ENCODE measurements at places on chromosomes 1 and 21. TPM values are rescaled to one million over a fixed set of nuclear protein-coding genes. Genes with fewer than 3 reads are reported as not detected.

GRCh38 chr1:99457381-99458165 lies 188.3 kb upstream of the PALMD start:
- no peak for DNase-seq

Gene MYCL
- 2.5 TPM for total RNA-seq

Gene AMY1C
- total RNA-seq = not detected

GRCh38 chr1:7293702-7294629 lies 477.1 kb upstream of the VAMP3 start:
- DNase-seq = no peak

DNA sequence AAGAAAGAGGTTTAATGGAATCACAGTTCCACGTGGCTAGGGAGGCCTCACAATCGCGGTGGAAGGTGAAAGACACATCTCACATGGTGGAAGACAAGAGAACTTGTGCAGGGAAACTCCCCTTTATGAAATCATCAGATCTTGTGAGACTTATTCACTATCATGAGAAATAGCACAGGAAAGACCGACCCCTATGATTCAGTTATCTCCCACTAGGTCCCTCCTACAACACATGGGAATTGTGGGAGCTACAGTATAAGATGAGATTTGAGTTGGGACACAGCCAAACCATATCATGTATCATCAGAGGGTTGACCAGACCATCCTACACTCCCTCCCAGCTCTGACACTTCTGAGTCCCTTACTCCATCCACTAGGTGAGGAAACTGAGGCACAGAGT lies 143.9 kb upstream of the KLHDC7A start:
- DNase-seq = no peak

DNA sequence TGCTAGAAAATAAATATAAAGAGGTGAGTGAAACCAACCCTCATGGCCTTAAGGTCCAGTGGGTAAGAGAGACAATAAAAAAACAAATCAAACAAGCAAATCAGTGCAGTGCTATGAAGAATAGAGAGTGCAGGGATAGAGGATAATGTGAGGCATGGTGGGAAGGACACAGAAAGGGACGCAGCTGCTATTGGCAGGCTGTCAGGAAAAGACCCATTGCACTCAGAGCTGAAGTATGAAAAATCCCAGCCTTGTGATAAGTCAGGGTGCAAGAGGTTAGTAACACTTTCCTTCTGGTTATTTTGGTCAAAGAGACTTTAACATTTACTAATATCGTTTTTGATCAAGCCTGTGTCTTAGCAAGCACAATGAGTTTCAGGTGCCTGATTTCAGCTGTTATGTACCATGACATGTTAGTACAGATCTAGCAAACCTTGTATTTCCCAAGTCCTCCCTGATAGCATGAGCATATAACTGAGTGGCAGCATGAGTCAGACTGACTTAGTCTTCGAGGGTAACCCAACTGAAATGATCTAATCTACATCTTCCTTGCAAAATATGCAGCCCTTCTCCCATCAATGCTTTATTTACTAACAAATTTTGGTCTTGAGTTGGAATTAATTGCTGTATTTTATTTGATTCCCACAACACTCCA lies 31.7 kb downstream of the CHML start:
- DNase-seq = no peak

Gene INKA2
- 10.4 TPM for total RNA-seq

DNA sequence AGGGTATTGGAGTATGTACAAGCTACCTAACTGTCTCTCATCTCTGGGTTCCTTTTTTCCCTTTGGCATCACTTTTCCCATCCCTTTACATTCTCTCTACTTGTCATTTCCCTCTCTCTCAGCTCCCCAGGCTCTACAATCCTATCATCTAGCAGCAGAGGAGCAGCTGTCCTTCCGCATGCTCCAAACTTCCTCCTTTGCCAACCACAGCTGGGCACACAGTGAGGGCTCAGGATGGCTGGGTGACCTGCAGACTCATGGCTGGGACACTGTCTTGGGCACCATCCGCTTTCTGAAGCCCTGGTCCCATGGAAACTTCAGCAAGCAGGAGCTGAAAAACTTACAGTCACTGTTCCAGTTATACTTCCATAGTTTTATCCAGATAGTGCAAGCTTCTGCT lies 561 bp downstream of the CD1E start:
- DNase-seq = no peak

DNA sequence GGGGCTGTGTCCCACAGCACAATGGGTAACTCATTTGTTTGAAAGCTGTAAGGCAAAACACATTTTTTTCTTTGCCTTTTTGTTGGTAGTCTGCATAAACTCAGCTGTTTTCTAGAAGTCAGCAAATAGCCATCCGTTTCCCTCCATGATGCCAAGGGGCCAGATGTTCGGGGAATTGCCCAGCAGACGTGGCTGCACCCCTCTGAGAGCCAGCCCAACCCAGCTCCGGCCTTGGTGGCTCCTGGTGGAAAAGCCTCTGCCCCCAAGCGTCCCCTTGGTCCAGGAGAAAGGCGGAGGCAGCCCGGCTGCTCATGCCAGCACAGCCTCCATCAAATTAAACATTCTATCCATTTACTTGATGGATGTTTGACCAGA lies 58.4 kb upstream of the ADARB1 start:
- no peak for DNase-seq

Gene OPTC
- total RNA-seq = not detected

DNA sequence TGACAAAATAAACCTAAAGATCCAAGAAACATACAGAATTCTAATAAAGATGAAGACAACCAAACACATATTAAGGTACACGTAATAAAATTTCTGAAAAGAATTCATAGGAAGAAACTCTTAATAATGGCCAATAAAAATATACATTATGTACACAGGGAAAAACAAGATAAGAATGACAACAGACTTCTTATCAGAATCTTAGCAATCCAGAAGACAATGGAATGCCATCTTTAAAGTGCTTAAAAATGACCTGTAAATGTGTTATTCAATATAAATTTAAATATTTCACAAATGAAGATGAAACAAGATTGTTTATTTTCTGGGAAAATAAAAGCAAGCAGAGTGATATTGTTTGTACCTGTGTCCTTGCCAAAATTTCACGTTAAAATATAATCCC lies 530.4 kb upstream of the PTBP2 start:
- no peak for DNase-seq

GRCh38 chr21:35801391-35801790 lies 258.9 kb downstream of the SETD4 start:
- no peak for DNase-seq

Gene CFAP141
- not detected for total RNA-seq

- DNase-seq = no peak
Measured at GRCh38 chr1:94974824-94975223, 47.9 kb upstream of the CNN3 start.

DNA sequence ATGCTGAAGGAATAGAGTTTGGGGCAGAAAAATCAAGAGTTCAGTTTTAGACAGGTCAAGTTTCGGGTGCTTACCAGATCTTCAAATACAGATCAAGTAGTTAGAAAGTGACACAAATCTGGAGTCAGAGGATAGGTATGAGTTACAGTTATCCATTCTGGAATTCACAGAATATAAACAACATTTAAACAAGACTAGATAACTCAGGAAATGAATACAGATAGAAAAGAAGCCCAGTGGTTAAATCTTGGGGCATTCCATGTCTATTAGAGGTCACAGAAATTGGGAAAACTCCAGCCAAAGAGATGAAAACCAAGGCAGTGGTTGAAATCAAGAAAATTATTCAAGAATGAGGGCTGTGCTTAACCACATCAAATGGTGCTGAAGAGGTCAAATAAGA lies 187.0 kb upstream of the HP1BP3 start:
- no peak for DNase-seq

GRCh38 chr1:218895064-218895587 lies 278.6 kb upstream of the LYPLAL1 start:
- no peak for DNase-seq

- no peak for DNase-seq
Measured at GRCh38 chr1:119226321-119226720, 85.9 kb upstream of the WARS2 start.

Gene APOBEC4
- not detected for total RNA-seq

DNA sequence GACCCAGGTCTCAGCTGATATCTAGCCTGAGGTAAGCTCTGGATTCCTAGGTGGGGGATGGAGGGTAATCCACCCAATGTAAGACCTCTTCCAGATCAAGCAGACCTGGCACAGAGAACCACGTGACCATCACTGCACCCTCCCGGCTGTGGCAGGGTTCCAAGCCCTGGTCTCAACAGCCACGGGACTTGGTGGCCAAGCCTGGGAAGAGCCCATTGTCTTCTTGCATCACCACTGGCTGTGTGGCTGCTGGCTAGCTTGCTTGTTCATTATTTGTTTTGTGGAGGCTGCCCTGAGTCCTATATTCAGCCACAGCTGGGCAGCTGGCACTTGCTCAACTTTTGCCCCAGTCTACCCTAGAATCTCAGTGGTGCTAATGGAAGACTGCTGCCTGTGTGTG lies 24.1 kb upstream of the NFASC start:
- no peak for DNase-seq

All from glomerular endothelial cell (primary cell).